ENCODE measurements at places on chromosomes 2 and 18.

DNA sequence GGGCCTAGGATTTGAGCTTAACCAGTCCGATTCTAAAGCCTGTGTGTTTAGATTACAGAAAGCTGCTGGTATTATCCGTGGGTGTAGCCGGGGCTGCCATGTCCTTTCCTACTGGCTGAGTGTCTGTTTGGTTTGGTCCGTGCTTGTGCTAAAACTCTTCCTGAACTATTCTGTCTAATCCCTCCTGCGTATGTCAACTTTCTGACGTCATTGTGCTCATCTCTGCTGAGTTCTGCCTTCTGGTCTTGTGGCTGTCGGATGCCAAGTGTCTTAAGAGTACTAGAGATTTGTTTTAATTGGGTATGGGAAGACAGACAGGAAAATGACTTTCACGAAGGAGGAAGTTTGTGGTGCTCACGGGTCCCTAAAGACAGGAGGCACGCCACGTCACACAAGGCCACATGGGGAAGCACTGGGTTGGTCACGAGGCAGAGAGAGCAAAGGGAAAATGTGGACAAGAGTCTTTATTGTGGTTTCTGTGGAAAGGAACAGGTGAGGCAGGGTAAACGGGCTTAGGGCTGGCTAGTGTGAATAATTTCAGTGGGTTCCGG lies 31.8 kb upstream of the NTSR2 start:
- no peak for DNase-seq

- DNase-seq: no peak
Measured at GRCh38 chr2:206160125-206160806, 571 bp downstream of the EEF1B2 start.

- DNase-seq: no peak
Measured at GRCh38 chr2:126637386-126637785, 18.6 kb upstream of the GYPC start.

- DNase-seq: no peak
Measured at GRCh38 chr2:86000938-86001312, 104.8 kb downstream of the POLR1A start.

DNA sequence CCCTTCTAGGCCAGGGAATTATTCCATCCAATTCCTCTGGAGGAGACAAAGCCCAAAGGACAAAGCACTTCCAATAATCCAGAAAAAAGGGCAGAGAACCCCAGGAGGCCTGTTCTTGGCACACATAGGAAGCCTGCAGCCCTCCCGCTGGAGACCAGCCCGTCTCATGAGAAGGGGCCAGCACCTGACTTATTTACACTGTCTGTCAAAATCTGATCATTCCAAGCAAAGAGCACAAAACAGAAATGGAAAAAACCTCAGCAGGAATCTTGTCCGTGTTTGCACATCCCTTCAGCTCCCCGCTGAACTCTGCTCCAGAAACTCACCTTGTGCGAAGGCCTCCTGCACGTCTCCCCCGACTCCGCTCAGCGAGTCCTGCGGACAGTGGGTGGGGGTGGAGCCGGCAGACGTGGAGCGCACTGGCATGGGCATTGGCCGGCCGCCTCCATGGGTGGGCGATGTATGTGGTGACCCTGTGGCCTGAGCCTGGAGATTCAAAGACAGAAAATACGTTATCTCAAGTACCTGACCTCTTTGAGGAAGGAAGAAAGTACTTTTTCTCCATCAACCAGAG lies 46.2 kb upstream of the DNMT3A start:
- DNase-seq: no peak

DNA sequence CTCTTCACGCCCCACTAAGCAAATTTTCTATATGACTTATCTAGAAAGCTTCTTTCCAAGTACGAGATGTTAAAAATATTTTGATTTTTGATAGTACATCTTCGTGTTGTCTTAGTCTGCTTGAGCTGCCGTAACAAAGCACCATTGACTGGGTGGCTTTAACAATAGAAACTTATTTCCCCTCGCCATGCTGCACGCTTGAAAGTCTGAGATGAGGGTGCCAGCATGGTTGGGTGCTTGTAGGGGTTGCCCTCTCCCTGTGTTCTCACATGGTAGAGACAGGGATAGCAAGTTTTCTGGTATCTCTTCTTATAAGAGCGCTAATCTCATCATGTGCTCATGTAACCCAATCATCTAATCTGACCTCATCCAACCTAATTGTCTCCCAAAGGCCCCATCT lies 106.2 kb downstream of the TANC1 start:
- no peak for DNase-seq

- peak; percentile 45 for DNase-seq
Measured at GRCh38 chr2:233707940-233708644, 4.6 kb upstream of the UGT1A5 start.

DNA sequence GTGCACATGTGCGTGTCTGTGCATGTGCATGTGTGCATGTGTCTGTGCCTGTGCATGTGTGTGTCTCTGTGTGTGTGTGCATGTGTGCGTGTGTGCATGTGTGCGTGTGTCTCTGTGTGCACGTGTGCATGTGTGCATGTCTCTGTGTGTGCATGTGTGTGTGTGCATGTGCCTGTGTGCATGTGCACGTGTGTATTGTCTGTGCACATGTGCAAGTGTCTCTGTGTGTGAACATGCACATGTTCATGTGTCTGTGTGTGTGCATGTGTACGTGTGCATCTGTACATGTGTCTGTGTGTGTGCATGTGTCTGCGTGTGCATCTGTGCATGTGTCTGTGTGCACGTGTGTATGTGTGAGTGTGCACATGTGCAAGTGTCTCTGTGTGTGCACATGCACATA lies 277.3 kb downstream of the GALR1 start:
- DNase-seq: no peak

- DNase-seq: no peak
Measured at GRCh38 chr2:3594493-3595281, at the start of gene COLEC11. Gene COLEC11 (plus strand): TSS chr2:3595112. CDS start chr2:3604341, 9,229 bp downstream.

- peak; percentile 49 for DNase-seq
Measured at GRCh38 chr2:69375494-69376353, 11.3 kb downstream of the GFPT1 start.

- no peak for DNase-seq
Measured at GRCh38 chr18:27983780-27984179, 193.2 kb downstream of the CDH2 start.

DNA sequence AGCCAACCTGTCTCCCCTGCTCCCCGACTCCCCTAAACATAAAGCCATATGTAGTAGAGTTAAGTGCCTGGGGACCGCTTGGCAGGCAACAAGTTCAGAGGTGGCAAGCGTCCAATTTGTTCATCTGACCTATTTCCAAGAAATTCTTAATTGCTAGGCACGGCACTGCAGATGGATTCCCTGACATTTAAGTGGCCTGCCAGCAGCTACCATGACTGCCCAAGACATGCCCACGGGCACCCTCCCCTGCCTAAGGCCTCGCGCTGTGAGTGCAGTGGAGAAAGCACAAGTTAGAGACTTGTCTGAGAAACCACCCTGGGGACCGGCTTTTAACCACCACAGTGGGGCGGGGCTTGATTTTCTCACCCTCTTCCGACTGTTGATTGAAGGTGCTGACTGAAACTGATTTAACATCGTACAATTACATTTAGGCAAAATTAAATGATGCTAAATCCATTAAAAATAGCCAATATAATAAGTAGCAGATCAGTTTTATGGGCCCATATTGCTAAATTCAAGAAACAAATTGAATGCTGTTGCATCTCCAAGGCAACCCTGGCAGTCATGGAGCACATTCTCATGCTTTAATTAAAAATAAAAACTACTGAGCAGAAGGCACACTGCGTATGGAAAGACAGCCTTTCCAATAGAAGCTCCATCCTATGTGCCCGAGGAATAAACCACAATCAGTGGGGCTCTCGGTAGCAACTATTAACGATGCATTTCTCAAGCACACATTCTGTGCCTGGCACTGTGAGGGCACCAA lies 163.6 kb upstream of the ACAA2 start:
- DNase-seq: no peak

GRCh38 chr2:133194777-133195335 lies 373.4 kb downstream of the NCKAP5 start:
- DNase-seq: no peak

Measured in MCF 10A (cell line).